ENCODE measurements at places on chromosomes 5 and 9.

- peak; percentile 25 for DNase-seq
Measured at GRCh38 chr5:80216753-80217596, 38.9 kb downstream of the SERINC5 start.

GRCh38 chr9:33924978-33925797 lies 108.2 kb downstream of the UBE2R2 start:
- no peak for DNase-seq

- no peak for DNase-seq
Measured at GRCh38 chr9:82206490-82206889, 217.9 kb downstream of the SPATA31D1 start.

DNA sequence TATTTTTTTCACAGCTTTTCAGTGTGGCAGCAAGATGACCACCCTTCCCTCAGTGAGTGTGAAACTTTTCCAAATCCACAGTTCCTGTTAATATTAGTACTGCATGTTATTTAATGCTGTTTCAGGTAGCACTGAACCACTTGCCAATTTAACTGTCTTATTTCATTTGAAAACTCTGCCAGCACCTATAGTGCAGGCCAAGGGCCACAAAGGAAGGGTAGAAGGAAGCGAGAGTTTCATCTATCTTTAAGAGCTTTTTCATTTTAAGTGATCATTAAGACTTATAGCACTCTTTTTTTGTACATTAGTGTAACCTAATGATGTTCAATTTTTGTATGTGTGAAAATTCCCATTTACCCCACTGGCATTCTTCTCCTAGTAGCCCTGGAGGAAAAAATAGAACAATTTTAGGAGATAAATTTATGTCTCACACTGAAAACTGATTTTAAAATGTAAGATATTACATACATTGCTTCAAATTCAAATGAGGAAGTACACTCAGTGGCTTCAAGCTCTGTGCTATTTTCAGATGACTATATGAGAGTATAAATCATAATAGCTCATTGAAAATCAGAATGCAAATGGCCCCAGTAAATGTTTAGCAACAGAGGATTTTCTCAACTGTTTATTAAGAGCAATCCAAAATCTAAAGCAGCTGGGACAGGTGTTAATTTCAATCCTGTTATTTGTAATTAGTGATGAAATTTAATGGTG lies 820.5 kb downstream of the PTPRD start:
- no peak for DNase-seq

DNA sequence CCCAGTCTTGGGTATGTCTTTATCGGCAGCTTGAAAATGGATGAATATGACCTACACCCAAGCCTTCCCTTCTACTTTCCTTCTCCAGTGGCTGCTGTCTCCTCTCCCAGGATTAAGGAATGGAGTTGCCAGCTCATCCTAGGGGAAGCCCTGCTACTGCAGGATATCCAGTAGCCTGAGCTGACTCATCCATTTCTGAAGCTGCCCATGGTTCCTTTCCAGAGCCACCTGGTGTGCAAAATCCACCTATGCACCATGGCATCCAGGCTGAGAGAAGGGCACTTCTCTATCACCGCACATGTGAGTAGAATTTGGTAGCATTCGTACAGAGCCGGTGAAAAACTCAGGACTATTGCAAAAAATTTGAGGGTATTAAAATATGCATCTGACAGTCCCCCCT lies 290.8 kb downstream of the YTHDC2 start:
- DNase-seq: no peak

DNA sequence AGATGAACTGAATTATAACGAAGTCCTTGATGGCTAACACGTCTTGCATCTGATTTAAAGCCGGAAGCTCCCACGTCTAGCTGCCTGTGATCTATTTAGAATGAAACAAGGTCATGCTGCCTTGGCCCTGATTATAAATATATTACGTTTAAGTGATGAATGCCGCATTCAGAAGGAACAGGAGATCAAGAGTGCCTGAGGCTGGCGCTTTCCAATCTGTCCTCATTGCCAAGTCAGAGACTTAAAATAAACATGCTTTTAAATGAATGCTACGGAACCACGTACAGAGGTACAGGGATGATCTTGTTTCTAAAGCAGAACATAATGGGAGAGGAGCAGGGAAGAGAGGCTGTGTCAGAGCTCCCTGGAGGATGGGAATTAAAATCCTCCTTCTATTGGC lies 292.8 kb downstream of the TLE1 start:
- no peak for DNase-seq

GRCh38 chr5:42483472-42484154 lies 60.4 kb downstream of the GHR start:
- no peak for DNase-seq

DNA sequence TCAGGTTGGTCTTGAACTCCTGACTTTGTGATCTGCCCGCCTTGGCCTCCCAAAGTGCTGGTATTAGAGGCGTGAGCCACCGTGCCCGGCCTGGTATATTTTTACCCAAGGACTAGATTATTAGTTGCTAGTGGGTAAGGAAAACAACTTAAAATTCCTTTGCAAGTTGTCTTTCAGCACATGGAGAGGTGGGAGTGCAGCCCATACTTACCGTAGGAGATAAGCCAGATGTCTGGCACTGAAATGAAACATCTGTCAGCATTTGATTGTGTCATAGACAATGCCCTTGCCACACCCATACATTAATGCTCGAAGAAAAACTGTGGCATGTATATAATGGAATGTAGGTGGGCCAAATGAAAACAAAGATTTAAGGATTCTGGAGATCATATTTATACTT lies 36.6 kb upstream of the ANKH start:
- DNase-seq: no peak

GRCh38 chr9:4206718-4207117 lies 93.2 kb downstream of the GLIS3 start:
- DNase-seq: no peak

- no peak for DNase-seq
Measured at GRCh38 chr9:9395539-9395938, 1217.3 kb downstream of the PTPRD start.
